ENCODE measurements at places on chromosomes 4 and X. TPM values are rescaled to one million over a fixed set of nuclear protein-coding genes. Genes with fewer than 3 reads are reported as not detected.

Gene CXorf49B
- polyA plus RNA-seq, result not detected

Gene SMIM10L2A
- 9.4 TPM for polyA plus RNA-seq

Gene CXCL3
- polyA plus RNA-seq, result 1.0 TPM

Gene PABPC1L2A
- not detected for polyA plus RNA-seq

Gene RNF150
- 15.3 TPM for polyA plus RNA-seq

Gene AKAP4
- polyA plus RNA-seq, result not detected

Gene CCKAR
- 0.09 TPM for polyA plus RNA-seq

Gene DCLK2
- 11.9 TPM for polyA plus RNA-seq

Gene P2RY8
- polyA plus RNA-seq, result 0.60 TPM

Gene MAGEB17
- polyA plus RNA-seq, result not detected

Gene GUCY1B1
- 47.7 TPM for polyA plus RNA-seq

Gene PLRG1
- polyA plus RNA-seq, result 112 TPM

Gene MAGEA1
- polyA plus RNA-seq, result not detected

Gene TMPRSS11F
- polyA plus RNA-seq, result not detected

Gene CSAG1
- not detected for polyA plus RNA-seq

Gene SPANXD
- polyA plus RNA-seq, result not detected

Gene SH3RF1
- 18.7 TPM for polyA plus RNA-seq

Gene CASP3
- polyA plus RNA-seq, result 33.2 TPM

Gene HGFAC
- polyA plus RNA-seq, result 1.7 TPM

Gene THAP9
- polyA plus RNA-seq, result 11.7 TPM

Gene ERCC6L
- polyA plus RNA-seq, result 5.5 TPM

Gene RAB33A
- polyA plus RNA-seq, result 0.48 TPM

Gene RXFP1
- polyA plus RNA-seq, result 8.0 TPM

Gene FDCSP
- polyA plus RNA-seq, result not detected

Gene AFM
- polyA plus RNA-seq, result not detected

Gene ATP5ME
- 187 TPM for polyA plus RNA-seq

Gene SULT1E1
- polyA plus RNA-seq, result 212 TPM

Gene BGN
- 160 TPM for polyA plus RNA-seq

Gene CNOT6L
- 34.6 TPM for polyA plus RNA-seq

Gene SPANXN3
- not detected for polyA plus RNA-seq

Gene CCDC110
- 3.6 TPM for polyA plus RNA-seq

Gene AFF2
- polyA plus RNA-seq, result 3.9 TPM

Gene ADAM29
- polyA plus RNA-seq, result 0.16 TPM

Gene TSPAN7
- 54.9 TPM for polyA plus RNA-seq

Gene CWH43
- polyA plus RNA-seq, result not detected
